ENCODE measurements at places on chromosomes 13 and 19.

DNA sequence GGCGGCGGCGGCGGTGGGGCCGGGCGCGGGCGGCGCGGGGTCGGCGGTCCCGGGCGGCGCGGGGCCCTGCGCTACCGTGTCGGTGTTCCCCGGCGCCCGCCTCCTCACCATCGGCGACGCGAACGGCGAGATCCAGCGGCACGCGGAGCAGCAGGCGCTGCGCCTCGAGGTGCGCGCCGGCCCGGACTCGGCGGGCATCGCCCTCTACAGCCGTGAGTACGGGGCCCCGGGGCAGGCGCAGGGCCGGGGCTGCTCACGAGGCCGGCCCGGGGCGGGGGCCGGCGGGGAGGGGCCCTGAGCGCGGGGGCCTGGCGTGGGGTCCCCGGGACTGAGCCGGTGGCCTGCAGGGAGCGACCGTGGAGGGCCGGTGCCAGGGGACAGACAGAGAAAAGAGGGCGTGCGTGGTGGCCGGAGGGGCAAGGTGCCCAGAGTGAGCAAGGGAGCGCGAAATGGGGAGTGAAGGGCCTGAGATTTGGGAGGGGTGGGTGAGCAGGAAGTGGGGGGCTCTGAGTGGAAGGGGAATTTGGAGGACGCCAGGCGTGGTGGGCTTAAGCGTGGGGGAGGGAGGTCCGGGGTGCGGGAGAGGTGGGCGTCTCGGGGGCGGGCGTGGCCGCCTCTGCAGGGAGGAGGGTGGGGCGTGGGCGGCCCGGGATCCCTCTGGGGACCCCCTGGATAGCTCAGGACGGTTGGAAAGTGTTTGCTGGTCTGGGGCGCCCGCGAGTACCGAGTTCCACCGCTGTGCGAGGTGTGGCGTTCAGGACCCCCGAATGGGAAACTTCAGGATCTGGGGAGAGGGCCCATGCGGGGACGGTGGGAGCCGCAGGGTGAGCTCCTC is 575 bp downstream of the CARM1 start:
- DNase-seq: no peak

DNA sequence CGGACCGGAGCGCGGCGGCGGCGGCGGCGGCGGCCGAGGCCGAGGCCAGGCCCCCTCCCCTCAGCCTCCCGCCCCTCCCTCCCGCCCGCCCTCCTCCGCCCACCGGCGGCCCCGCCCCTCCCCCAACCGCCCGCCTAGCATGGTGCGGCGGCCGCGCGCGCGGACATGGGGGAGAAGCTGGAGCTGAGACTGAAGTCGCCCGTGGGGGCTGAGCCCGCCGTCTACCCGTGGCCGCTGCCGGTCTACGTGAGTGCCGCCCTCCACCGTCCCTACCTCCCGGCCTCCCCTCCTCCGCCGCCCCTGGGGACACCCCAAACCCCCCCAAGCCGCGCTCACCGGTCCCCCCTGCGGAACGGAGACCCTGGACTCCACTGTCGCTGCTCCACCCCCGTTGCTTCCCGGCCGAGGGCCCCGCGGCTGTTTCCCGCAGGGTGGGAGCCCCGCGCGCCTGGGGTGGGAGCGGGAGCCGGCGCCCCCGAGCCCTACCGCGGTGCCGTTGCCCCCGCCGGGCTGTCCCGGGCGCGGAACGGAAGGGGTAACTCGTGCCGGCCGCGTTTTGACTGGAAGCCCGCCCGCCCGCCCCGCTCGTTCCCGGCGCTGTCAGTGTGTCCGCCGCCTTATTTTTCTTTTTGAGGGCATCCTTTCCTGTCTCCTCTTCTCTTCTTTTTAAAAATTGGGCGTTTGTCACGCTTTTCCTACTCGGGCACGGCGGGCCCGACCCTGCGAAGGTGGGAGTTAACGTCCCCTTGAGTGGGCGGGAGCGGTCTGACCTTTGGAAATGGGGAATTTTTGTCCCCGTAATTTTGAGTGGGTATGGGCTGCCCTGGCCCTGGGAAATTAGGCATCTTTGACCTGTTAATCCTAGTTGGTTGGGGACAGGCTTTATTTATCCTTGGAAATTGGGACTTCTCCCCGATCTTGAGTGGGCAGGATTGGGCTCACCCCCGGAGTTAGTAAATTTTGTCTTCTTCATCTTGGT is 576 bp downstream of the DOT1L start:
- no peak for DNase-seq

GRCh38 chr13:76912476-76912875 is 26.3 kb upstream of the KCTD12 start:
- DNase-seq: no peak

- peak; percentile 52 for DNase-seq
Measured at GRCh38 chr19:57664269-57665127, 4.2 kb upstream of the ZSCAN4 start.

- DNase-seq: no peak
Measured at GRCh38 chr13:27628081-27628480, 6.4 kb downstream of the POLR1D start.

DNA sequence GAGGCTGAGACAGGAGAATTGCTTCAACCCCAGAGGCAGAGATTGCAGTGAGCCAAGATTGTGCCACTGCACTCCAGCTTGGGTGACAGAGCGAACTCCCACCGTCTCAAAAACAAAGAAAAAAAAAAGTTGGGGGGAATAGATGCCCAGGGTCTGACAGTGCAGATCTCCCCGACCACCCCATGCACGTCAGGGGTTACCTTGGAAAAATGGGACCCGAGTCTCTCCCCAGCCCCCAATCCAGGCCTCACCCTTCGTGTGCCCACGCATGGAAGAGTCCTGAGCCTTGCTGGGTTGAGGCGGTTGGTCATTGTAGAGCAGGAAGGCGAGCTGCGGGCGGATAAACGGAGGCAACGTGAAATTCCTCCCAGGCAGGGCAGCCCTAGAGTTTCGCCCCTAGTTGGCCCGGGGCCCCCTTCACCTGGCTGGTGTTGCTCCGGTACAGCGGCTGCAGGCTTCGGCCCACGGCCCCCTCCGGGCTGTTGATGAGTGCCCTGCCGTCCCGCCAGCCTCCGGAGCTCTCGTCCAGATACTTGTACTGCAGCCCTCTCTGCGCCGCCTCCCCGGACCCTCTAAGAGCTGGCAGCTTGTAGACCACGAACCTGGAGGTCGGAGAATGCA is 588 bp downstream of the DNASE2 start:
- DNase-seq: no peak

DNA sequence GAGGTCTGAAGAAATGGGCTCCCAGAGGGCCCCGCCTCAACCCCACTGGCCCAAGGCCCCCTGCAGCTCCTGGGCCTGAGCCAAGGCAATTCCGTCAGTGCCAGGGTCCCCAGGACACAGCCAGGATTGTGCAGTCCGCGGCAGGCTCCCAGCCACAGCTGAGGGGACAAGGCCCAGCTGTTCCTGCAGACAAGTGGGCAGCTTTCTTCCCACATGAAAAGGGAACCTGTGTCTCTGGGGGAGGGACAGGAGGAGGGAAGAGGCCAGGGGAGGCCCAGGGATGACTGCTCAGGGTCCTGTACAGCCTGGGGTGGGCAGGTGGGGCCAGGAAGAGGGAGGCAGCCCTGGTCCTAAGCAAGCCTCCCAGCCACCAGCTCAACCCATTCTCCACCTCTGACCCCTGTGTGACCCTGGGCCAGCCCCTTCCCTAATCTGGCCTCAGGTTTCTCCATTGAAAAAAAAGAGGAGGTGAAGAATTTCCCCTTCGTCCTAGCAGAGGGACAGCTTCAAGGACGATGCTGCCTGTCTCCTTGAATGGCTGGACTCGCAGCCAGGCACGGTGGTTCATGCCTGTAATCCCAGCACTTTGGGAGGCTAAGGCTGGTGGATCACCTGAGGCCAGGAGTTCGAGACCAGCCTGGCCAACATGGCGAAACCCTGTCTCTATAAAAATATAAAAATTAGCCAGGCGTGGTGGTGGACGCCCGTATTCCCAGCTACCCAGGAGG is 20.5 kb upstream of the VSTM2B start:
- DNase-seq: no peak

- no peak for DNase-seq
Measured at GRCh38 chr13:73850104-73850873, 283.9 kb downstream of the KLF12 start.

Measured in NCI-H774 (cell line).